ENCODE measurements at places on chromosomes 7 and 10.

GRCh38 chr7:130091999-130092398 is 21.7 kb downstream of the KLHDC10 start:
- no peak for DNase-seq

- DNase-seq = peak; percentile 31
These were observed 23.0 kb upstream of the CDHR3 start for GRCh38 chr7:105940109-105940508.

DNA sequence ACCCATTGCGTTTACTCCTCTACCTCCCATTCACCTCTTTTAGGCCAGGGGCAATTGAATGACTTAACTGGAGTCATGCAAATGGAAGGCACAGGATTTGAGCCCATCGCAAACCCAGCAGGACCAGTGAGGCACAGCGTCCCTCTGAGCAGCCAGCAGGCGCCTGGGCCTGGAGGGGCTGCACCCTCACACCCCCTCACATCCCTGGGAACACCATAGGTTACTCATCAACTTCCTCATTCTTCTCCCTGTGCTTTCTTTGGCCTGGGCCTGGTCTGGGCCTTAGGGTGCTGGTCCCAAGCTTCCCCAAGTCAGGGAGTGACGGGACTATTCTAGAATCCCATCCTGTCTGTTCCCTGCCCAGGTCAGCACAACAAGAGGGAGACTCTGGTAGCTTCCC is 169.4 kb upstream of the EEPD1 start:
- DNase-seq = no peak

DNA sequence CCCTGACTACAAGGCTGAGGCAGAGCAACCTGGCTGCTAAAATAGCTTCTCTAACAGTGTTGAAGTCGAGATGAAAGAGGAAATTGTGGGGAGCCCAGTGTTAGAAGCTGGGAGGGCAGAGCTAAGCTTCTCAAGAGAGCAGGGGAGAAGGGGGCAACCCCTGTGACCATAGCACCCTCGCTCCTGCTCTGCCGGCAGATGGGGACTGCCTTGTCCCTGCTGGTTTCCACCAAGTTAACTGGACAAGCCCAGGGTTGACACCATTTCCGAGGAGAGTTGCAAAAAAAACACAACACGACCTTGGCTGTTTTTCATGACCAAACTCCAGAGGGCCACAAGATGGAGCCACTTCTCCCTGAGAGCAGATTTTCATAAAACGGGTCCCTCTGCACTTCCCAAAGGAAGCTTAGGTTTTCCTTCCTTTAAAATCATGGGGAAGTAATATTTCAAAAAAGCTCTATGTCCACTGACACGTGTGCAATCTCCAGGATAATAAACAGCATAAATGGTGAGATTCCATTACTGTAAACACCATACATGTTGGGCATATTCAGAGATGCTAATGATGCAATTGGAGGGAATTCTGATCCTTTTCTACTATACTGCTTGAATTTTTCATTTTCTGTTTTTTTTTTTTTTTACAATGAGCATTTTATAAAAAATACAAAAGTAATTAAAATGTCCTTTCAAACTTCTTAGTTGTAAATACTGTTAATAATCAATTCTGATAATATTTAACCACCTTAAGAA is 140.4 kb downstream of the PIP4K2A start:
- DNase-seq = no peak

DNA sequence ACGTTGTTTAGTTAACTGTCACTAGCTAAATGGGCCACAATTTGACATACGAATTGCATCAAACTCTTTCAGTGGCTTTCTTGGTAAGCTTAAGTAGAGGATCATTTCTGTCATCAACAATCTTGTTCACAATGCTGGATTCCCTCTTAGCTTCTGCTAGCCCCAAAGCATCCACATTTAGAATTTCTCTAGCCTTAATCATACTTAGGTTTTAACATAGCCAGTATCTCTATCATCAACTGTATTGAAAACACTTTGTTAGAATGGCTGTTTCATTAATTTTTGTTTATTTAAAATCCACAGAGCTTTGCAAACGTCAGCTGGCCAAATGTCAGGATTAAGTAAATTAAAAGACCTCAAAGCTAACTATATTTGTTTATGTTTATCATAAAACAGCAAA is 41.1 kb downstream of the ABRAXAS2 start:
- no peak for DNase-seq

DNA sequence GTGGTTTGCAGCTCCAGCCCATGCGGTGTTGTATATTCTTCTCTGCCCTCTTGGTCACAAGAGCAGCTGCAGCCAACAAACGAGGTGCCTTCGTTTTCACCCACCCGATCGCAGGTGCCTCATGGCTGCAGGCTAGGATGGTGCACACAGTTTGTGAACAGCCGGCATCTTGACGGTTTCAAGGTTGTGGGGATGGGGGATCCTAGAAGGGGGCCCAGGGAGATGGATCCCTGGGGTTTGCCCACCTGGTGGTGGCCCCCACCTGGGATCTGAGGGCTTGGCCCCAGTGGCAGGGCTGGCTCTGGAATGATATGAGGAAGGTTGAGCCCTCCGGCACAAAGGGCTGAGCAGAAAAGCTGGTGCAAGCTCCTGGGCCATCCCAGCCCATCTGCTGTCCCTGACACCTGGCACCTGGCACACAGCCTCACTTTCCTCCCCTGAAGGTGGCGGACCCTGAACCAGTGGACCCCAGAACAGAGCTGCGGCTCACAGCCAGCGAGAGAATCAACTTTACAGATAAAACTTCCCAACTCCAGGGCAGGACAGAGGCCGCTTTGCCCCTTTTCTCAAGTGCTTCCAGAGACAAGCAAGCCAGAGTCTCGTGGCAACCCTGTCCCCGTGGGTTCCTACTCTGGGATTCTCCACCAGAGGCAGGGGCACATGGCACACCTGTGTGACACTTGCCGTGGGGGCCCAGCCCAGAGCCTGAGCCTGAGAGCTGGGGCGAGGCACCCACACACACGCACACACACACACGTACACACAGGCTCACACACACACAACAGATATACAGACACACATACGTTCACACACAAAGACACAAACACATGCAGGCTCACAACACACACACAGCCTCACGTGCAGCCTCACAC is 177.3 kb upstream of the PPP2R2D start:
- no peak for DNase-seq

GRCh38 chr7:31775556-31775955 is 88.5 kb downstream of the PPP1R17 start:
- no peak for DNase-seq

DNA sequence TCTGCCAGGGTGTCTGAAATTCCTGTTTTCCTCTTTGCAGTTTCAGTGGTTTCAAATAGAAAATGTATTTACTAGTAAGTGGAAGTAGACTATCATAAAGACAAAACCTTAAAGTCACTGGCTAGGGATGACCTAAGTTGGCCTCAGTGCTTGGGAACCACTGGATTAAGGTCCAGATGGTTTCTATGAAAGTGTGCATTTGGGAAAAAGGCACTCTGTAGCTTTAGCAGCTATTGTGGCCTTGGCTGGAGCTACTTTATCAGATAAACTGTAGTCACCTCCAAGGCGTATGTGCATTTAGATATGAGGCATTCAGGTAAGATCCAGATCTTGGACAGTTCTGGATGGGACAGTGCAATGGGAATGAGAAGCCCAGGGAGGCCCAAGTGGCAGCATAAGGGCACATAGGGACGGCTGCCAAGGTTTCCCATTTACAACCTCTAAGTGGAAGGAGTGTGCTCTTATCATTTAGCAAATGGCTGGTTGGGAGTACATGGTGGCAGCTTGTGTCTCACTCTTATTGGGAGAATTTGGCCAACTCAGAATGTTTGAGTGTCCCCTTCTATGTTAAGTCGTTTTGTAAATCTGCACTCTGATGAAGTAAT is 185.6 kb downstream of the LRMDA start:
- DNase-seq = no peak

- no peak for DNase-seq
These were observed 719.8 kb downstream of the ANKRD7 start for GRCh38 chr7:118944271-118944670.

DNA sequence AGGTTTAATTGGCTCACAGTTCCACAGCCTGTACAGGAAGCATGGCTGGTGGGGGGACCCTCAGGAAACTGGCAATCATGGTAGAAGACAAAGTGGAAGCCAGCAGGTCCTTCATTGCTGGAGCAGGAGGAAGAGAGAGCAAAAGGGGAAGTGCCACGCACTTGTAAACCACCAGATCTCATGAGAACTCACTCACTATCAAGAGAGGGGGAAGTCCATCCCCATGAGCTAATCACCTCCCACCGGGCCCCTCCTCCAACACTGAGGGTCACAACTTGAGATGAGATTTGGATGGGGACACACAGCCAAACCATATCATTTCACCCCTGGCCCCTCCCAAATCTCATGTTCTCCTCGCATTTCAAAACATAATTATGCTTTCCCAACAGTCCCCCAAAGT is 171.9 kb upstream of the CACNA2D1 start:
- no peak for DNase-seq

DNA sequence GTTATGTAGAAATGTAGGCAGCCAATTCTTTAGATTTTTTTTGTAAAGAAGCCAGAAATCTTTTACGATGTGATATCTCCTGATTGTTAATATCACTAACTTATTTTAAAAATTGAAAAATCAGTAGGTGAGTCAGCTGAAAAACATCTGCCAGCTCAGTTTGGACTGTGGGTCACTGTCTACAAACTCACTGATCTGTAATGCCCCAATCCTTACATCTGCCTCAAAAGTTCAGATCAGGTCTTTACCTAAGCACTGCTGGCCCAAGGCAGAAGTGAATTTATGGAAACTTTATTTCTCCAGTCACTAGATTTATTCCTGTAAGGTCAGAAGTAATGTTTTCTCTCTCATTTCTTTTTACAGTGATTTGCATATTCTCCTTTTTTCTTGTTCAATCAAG is 31.0 kb upstream of the FAM13C start:
- DNase-seq = no peak

GRCh38 chr10:13973742-13974141 is 357.0 kb downstream of the FRMD4A start:
- no peak for DNase-seq

GRCh38 chr7:92631067-92631849 is 41.1 kb upstream of the FAM133B start:
- DNase-seq = no peak

DNA sequence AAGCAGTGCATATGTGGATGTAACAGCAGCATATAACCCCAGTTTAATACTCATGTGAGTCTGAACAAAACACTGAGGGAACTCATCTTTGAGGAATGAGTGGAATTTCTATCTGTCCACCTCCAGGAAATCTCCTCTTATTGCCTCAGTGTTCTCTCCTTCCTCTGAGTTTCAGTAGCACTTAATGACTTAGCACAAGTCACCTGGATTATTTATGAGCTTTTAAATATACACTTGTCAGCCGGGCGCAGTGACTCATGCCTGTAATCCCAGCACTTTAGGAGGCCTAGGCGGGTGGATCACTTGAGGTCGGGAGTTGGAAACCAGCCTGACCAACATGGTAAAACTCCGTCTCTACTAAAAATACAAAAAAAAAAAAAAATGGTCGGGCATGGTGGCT is 4.3 kb downstream of the LRRC20 start:
- DNase-seq = no peak

DNA sequence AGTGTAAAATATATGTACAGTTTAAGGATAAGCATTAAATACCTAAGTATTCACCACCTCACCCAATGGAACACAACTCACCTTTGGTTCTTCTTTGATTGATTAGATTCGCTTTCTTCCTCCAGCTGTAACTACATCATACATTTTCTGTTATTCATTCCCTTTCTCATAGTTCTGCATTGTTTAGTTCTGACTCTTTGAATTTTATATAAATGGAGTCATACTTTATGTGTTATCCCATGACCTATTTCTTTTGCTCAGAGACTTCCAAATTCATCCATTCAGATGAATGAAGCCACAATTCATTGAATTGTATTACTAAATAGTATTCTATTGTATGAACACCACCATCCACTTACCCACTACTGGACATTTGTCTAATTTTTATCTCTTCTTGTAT is 12.3 kb downstream of the THNSL1 start:
- DNase-seq = no peak

DNA sequence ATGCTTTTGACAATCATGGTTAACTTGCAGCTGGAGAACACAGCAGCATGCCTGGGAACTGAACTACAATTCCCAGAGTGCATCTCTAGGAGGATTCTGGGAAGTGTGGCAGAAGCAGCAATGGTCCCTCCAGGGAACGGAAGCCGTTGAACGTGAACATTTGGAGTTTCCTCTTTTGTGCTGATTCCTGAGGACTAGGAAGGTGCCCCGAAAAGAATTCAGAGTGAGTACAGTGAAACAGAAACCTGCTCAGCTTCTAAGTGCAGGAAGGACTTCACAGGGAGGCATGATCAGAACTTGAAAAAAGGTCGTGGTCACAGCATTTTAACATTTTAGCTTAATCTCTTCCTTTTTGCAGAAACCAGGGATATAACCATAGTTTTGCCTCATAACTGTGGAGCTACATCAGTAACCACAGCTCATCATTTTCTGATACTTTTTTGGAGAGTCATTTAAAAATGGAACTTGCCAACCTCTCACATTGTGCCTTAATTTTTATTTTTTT is at the start of gene NUDT13:
NUDT13 (plus strand) TSS at position 111 of the 505 bp plus-strand sequence. CDS start 3,911 bp downstream, outside the sequence.
- DNase-seq = no peak

GRCh38 chr7:134649226-134649775 is 2.6 kb downstream of the BPGM start:
- DNase-seq = no peak

DNA sequence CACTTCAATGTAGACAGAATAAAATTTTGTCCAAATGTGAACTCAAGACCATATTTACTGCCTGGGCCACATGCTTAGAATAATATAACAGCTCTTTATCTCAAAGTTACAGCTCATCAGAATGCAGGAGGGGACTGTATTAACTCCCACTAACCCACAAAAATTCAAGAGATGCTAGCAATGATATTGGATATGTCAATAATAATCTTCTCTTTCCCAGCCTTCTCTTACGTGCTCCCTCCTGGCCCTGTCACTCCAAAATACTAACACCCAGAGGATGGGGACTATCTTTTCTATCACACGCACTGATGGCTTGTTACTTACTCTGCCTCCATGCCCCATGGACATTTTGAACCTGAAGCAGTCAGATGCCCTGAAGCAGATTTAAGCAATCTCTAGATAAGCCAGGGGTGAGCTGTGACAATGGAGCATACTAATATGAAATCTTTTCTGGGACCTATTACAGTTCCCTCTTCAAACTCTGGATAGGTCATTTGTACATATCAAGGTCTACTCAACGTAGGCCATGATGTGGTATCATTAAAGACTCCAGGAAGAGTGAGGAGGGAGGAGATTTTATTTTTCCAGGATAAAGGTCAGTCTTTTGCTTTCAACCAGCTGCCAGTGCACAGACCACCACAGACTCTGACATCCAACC is 803.0 kb downstream of the GRM8 start:
- DNase-seq = no peak

GRCh38 chr7:41886901-41887311 is 184.0 kb upstream of the INHBA start:
- no peak for DNase-seq

Data from NCI-H1092 treated with DMSO at 0.1 percent for 48 hours (cell line).